ENCODE measurements at places on chromosomes 6 and 20.

- DNase-seq = peak; percentile 68
Measured at GRCh38 chr20:17680836-17681725, 961 bp downstream of the RRBP1 start.

- DNase-seq = no peak
Measured at GRCh38 chr6:18241208-18242038, 22.9 kb downstream of the DEK start.

DNA sequence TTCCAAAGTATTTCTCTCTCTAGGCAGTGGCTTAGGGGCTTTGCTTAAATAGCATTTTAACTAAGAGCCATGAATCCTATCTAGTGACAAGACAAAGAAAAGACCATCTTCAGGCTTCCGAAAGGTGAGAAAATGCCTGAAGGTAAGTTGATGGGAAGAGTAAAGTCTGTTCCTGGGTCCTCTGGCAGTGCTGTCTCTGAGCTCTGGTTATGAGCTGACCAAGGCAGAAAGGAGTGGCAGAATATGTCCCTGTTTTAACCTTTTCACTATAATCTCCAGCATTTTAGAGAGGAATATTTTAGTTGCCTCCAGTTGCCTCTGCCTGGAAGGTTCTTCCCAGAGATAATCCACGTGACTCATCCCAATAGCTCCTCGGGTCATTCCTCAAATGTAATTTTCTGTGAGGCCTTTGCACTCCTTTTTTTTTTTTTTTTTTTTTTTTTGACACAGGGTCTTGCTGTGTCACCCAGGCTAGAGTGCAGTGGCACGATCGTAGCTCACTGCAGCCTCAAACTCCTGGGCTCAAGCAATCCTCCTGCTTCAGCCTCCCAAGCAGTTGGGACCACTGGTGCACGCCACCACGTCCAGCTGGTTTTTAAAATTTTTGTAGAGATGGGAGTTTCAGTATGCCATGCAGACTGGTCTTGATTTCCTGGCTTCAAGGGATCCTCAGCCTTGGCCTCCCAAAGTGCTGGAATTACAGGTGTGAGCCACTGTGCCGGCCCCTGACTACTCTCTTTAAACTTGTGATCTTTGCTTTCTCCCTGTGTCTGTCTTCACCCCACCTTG is 3.7 kb upstream of the ARMH2 start:
- DNase-seq = no peak

- DNase-seq = no peak
Measured at GRCh38 chr6:154161689-154162088, 122.6 kb downstream of the OPRM1 start.

DNA sequence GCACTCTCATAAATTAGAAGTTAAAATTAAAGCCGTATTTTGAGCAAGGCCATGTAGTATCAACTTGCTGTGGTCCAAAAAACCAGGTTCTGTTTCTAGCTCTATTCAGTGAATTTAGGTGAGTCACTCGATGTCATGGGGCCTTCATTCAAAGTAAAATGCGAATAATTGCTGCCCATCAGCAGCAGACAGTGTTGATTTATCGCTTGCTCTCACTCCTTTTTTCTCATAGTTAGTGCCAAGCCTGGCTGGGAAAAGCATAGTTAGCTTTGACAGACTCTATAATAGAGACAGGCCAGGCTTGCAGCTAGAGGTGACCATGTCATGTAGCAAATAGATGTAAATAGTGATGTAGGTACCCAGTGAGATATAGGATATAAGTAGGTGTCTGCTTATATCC is 136.0 kb downstream of the EDN1 start:
- no peak for DNase-seq

DNA sequence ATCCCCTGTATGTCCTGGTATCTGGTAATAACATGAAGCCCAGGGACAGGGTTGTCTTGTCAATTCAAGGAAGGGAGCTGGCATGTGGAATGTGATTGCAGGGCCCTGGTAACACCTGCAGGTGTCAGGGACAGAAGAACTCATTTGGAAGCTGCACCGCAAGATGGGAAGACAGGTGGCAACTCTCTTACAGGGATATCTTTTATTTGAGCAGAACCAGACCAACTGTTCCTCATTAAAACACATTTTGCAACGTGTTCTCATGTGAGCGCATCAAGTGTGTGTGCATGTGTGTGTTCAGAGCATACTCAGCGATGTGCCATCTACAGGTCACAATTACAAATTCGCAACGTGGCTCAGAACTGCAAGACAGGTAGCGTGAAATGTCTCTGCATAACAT is 370.9 kb upstream of the SOX4 start:
- DNase-seq = no peak

DNA sequence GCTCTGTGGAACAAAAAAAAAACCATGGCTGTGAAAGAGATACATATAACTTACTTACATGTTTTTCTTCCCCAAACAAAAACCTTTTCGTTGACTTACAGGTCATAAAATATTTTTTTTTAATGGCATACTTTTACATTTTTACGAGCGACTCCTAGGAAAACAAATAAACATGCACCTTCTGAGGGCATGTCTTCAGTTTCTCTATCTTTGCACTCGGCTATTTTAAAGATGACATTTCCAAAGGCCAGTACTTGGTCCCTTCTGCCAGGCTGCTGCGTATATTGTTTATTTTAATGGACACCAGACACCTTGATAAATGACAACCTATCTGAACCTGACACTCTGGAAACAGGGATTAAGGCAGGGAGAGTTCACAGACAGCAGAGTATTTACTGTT is 49.4 kb downstream of the PIGU start:
- no peak for DNase-seq

DNA sequence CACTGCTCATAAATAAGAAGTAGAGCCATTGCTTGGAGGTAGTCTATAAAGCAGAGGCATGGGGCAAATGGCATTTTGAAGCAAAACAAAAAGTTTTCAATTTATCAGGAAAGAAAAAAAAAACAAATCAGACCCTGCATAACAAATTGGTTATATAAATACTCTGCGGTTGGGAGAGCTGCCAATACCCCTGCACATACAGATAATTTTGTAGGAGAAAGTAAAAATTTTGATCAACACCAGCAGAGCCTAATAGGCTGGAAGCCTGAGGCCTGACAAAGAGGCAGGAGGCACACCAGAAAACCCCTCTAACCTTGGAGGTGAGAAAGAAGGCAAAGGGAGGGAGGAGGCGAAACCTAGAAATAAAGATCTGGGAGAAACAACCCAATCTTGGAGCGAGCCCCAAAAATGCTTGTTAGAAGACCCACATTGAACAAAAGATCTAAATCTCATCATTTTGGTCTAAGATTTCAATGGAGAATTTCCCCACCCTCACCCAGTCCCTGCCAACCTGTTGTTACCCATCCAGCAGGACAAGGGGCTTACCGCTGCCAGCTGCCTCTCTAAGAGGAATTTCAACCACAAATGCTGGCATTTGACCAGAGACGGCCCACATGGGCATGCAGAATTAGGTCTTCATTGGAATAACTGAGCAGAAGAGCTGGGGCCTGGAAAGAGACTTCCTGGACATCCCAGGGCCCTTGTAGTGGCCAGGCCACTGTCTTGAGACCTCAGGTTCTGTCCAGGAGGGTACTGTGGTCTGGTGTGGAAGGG is 28.4 kb downstream of the FOXA2 start:
- no peak for DNase-seq

DNA sequence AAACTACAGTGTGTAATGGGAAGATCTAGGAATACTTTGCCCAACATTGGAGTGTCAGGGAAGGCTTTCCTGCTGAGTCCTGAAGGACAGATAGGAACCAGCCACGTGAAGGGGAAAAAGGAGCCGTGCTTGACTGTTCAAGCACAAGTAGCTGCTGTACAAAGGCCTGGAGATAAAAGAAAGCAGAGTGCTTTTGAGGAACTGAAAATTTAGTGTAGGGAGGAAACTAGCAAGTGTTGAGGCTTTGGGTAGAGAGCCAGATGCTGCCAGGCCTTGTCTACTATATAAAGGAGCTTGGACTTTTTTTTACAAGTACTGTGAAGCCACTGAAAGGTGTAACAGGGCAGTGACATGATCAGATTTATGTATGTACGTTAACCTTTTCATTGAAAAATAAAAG is 39.0 kb downstream of the DSE start:
- DNase-seq = no peak

- DNase-seq = no peak
Measured at GRCh38 chr6:62775427-62776022, 435.7 kb upstream of the FKBP1C start.

DNA sequence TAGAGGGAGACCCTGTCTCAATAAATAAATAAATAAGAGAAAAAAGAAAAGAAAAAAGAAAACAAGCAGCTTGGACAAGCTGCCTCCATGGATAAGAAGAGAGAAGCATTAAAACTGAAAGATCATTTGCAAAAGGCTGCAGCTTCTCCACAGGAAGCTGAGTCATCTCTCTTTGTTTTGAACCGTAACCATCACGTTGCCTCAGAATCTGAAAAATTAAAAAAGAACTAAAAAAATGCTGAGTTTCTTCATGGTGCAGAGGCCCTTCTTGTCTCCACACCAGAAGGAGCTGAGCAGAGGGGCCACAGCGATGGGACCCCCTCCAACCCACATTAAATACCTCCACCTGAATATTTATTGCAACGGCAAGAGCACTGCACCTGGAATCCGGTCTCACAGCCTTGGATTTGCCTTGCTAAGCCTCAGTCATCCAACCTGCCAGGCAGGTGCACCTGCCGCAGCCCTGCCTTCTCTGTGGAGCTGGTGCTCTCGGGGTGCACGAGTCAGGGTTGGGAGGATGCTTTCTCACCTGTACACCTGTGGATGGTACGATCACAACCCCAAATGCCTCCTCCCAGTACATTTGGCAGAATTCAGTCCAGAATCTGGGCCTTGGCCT is 28.1 kb downstream of the TOX2 start:
- DNase-seq = no peak

Measured in stimulated activated CD4-positive, alpha-beta T cell treated with anti-CD3 and anti-CD28 coated beads, Interleukin-2, amount 100 ng/mL, for 4 hours (primary cell).